GM12891 (cell line): ENCODE measurements at places on chromosomes 2 and 18.

DNA sequence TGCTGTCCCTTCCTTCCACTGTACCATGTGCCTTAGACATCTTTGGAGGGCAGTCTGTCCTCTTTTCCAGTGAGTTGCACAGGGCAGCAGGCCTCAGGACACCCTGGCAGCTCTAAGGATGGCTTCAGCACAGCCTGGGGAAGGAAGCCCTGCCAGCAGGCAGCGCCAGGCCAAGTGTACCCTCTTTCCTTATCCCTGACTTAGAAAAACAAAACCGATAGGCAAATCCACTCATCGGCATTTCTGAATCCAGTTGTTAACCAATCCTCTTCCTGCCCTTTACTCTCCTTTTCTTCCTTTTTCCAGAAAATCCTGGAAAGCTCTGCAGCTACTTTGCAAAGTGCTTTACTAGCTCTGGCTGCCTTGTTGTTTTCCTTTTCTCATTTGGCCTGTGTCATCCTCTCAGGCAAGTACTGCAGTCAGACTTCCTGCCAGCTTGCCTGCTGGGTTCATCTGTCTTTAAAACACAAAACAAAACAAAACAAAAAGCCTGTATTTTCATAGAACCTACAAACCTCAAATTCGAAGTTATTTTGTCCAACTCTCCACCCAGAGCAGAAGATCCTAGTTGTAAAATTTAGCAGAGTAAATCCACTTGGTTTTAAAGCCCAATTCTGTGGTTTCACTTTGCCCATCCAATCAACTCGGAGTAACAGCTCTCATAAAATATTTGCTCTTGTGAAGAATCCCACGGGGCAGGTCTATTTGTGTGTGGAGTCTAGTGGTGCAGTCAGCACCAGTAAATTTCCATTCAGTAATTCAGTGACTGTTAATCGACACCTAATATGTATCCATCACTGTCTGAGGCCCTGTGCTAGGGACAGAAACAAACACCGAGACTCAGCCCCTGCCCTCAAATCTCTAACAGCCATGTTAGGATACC, 45.2 kb downstream of the PCBP1 start:
- DNase-seq: no peak

GRCh38 chr2:18788592-18788991, 199.2 kb upstream of the NT5C1B start:
- DNase-seq: no peak

DNA sequence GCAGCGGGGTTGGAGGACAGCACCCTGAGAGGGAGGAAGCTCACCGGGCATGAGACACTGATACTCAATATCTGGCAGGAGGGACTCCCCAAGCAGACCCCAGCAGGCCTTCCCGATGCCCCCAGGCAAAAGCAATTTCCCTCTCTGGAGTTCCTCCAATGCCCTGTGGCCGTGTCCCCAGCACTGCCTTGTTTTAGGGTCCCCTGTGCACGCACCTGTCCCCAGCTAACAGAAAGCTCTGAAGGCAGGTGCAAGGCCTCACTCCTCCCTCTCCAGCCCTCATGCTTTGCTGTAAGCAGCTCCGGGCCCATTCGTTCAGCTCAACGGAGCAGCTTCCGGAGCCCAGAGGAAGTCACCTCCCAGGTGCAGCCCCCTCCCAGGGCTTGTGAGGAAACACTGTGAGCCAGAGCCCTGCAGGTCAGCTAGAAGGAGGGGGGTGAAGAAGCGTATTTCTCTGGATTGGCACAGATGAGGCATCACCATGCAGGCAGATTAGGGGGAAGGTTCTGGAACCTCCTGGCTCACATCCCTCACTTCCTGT, 50.3 kb upstream of the ID2 start:
- DNase-seq: no peak

- no peak for DNase-seq
Observed at GRCh38 chr2:214365549-214365948, 45.3 kb upstream of the VWC2L start.

DNA sequence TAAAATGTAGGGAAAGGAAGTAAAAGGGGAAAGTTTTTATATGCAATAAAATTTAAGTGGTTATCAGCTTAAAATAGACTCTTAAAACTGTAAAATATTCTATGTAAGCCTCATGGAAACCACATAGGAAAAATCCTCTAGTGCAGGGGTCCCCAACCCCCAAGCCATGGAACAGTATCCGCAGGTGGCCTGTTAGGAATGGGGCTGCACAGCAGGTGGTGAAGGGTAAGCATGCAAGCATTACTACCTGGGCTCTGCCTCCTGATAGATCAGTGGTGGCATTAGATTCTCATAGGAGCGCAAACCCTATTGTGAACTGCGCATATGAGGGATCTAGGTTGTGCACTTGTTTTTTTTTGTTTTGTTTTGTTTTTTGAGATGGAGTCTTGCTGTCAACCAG, 1409.3 kb upstream of the CDH2 start:
- no peak for DNase-seq

- DNase-seq: no peak
Observed at GRCh38 chr2:205358351-205358815, 323.9 kb upstream of the NRP2 start.
